Small intestine (tissue), 16 donors: ENCODE measurements at places on chromosomes 7 and 10.
A peak's percentile ranks its signal among the peaks of the same experiment; 100 is the strongest.

GRCh38 chr10:44389150-44389549, 4.3 kb upstream of the CXCL12 start:
- DNase-seq = no peak

DNA sequence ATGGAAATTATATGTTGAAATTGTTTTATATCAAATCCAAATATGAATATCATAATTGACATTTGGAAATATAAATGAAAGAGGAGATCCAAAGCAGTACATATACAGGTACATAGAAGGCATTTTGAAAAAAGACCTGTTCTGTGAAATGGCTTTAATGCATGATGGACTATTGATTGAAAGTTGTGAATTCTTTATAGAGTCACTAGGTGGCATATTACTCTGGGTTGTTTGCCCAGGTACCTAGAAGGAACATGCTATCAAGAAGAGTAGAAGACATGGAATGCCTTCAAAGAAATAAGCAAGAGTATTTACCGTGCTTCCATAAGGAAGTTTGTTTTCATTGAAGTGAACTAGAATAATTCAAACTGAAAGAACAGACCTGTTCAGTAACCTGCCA, 160.0 kb upstream of the ANK3 start:
- peak; percentile 41 for DNase-seq

GRCh38 chr7:79176859-79177477, 276.5 kb downstream of the MAGI2 start:
- DNase-seq = peak; percentile 31

DNA sequence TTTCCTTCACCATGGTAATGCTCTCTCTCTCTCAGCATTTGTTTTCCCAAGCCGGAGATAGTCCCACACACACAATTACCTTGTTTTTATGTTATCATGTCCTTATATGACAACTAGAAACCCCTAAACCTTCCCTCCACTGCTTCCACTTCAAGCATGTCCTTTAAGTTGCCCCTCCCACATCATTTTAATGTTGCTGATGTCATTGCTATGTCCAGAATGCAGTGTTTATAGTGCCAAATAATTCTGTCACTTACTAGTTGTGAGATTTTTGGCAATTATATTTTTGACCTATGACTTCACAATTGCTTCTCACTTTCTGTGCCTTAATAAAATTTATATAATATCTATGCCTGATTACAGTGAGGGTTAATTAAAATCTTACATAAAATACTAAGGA, 645.9 kb downstream of the XPNPEP1 start:
- no peak for DNase-seq

- no peak for DNase-seq
Observed at GRCh38 chr7:22594020-22594419, 94.0 kb upstream of the STEAP1B start.
